ENCODE measurements at places on chromosomes 12 and 14.
A peak's percentile ranks its signal among the peaks of the same experiment; 100 is the strongest.

DNA sequence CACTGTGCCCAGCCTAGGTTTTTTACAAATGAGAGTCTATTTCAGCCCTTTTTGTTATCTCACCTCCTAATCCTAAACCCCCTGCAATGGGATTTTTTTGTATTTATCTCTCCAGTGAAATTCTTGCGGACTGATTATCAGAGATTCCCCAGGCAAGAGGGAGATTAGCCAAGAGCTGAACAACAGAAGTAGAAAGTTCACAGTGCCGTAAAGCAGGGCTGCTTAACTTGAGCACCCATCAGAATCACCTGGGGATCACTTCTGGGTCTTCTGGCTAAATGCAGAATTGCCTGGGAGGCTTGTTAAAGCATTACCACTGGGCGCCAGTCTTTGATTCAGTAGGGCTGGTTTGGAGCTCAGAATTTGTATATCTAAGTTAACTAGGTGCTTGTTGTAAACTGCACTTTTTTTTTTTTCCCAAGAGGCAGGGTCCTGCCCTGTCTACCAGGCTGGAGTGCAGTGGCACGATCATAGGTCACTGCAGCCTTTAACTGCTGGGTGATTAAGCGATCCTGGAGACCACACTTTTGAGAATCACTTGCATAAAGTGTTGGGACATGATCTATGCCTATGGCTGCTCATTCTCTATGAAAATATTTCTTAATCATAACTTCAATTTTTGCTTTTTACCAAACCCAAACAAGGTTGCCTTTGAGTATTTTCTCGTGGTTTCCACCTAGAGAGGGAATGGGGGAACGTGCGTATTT is 1.1 kb upstream of the DPPA3 start:
- DNase-seq: no peak

DNA sequence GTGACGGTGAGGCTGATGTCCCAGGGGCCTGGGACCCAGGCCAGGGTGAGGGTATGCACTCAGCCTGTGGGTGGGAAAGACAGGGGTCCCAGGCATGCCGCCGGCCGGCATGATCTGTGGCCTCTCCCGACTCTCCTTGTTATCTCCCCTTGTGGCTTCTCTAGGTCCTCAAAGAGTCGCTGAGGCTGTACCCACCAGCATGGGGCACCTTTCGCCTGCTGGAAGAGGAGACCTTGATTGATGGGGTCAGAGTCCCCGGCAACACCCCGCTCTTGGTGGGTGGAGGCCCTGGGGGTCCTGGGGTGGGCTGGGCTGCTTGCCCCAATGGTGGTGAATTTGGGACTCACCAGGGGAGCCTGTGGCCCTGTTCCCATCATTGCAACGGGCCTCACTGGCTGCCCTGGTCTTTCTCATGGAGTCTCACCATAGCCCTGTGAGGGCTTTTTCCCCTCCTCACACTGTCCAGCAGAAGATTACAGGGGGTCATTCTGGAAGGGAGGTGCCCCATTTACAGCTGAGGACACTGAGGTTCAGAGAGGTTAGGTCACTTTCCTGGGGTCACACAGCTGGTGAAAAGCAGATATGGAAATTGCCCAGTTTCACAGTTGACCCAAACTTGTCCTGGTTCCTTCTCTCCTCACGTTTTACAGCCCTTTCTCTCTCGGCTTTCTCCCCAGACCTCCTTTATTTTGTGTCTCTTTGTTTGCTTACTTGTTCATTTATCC is 37.9 kb downstream of the CYP46A1 start:
- DNase-seq: no peak

GRCh38 chr12:93093243-93093642 is 164.1 kb upstream of the EEA1 start:
- DNase-seq: no peak

DNA sequence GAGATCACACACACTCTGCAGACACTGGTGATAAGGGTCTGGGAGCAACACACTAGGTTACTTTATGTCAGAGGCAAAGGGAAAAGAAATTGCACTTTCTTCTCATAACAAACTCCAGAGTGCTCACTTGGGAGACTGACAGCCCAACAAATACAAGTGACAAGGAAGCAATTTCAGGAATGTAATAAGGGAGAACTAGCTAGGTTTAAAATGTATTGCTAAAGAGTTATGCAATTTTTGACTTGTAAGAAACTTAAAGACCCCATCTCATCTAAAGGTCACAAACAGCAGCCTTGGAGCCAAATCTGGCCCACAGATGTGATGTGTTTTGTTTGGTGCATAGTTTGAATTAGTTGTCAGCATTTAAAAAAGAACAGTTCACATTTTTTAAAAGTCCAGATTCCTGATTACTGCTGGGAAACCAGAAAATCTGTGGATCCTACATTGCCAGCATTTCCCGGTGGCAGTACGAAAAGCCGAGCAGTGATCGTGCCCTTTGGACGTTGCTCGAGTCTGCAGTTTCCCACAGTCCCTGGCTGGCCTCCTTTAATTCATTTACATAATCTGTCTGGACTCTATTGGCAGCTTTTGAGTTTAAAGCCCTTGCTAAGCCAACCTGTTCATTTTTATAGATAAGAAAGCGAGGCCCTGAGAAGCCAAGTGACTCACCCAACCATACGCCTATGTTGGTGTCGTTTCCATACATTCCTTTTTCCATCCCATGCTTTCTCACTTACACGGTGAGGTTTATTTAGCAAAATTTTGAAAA is 42.0 kb upstream of the ETV6 start:
- DNase-seq: no peak

- no peak for DNase-seq
Observed at GRCh38 chr12:120562906-120563305, 18.3 kb downstream of the POP5 start.

DNA sequence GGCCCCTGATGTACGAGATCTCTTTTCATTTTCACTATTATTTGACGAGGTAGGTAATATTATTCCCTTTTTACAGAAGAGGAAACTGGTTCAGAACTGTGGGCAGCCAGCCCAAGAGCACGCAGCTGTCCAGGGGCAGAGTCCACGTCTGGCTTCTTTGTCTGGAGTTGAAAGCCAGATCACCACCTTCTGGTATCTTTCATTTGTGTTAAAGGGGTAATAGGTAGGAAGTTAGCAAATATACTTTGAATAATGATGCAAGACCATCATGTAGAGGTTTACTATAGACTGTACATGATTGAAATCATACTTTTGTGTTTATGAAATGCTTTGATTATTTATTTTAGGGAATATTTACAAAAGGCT is 144.1 kb upstream of the AMIGO2 start:
- peak; percentile 28 for DNase-seq

DNA sequence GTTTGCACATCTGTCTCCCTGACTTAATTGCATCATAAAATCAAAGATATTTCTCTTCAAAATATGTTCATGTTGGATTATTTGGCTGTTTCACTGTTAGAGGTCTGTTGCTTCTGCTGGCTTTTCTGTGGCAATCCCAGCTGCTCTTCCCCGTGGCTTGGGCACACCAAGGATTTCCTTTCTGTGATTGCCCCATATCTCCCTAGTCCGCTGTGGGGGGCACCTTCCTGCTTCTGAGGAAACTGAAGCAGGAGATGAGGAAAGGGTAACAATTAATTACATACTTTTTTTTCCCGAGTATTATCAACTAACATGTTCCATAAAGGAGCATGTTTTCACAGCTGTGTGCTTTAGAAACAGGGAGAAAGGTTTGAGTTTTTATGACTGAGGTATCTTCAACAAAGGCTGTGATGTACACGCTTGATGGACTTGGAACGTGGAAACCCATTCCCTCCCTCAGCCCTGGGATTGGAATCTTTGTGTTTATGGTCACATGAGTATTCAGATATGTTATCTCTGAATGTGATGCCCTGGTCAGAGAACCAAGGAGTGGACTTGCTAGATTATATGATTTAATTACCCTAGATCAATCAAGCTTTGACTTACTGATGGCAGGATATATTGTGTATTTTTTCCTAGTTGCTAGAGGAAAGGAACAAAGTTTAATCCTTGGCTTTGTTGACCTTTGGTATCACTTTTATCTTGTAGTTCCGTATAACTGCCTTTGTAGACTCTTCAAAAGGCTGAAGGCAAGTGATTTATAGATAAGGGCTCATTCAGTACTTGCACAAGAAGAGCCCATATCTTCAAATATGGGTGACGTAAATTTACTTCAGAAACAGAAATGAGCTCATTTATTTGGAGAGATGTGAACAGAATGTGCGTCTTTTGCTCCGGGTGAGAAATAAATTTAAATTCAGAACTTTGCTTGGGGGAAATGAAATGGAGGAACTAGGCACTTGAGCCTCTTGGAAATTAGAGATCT is 46.7 kb downstream of the BORCS5 start:
- DNase-seq: peak; percentile 71

DNA sequence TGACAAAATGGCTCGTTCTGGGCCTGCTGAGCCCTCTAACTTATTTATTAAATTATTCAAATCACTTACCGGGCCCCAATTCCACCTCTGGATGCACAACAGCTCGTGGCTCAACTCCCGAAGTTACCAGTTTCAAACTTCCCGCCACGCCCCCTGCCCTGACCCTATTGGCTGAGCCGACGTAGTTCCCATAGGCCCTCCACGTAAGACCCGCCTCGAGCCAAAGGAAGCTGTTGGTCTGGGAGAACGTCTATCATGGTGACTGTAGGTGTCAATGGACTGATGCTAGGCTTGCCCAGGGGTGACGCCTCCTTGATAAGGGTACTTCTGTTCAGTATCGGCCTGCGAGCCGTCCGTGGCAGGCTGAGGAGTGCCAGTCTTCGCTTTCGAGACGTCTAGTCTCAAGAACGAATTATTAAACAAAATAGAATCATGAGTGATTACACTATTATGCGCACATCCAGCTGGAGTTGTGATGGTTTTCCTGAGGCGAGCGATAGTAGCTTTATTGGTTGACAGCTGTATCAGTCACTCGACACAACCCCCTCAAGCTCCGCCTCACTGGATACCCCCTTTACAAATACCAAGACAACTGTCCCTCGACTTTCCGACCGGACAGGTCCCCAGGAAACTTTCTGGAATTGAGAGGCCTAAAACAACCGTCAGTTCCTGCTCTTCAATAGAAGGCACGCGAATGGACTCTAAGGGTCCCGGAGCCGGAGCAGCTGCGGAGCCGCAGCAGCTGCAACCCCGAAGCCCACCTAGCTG is at the start of gene CDCA3:
Gene CDCA3, minus strand, starts transcription at position 134 of the 768 bp plus-strand sequence. CDS start 334 bp downstream, outside the sequence.
- peak; percentile 97 for DNase-seq

- no peak for DNase-seq
Observed at GRCh38 chr12:10018386-10018785, 8.0 kb downstream of the CLEC12B start.

- DNase-seq: no peak
Observed at GRCh38 chr12:53809005-53809404, 57.2 kb upstream of the CISTR start.

- peak; percentile 55 for DNase-seq
Observed at GRCh38 chr12:31658471-31659086, 909 bp upstream of the ETFBKMT start.

GRCh38 chr12:4281173-4281654 is 7.7 kb downstream of the CCND2 start:
- DNase-seq: no peak

DNA sequence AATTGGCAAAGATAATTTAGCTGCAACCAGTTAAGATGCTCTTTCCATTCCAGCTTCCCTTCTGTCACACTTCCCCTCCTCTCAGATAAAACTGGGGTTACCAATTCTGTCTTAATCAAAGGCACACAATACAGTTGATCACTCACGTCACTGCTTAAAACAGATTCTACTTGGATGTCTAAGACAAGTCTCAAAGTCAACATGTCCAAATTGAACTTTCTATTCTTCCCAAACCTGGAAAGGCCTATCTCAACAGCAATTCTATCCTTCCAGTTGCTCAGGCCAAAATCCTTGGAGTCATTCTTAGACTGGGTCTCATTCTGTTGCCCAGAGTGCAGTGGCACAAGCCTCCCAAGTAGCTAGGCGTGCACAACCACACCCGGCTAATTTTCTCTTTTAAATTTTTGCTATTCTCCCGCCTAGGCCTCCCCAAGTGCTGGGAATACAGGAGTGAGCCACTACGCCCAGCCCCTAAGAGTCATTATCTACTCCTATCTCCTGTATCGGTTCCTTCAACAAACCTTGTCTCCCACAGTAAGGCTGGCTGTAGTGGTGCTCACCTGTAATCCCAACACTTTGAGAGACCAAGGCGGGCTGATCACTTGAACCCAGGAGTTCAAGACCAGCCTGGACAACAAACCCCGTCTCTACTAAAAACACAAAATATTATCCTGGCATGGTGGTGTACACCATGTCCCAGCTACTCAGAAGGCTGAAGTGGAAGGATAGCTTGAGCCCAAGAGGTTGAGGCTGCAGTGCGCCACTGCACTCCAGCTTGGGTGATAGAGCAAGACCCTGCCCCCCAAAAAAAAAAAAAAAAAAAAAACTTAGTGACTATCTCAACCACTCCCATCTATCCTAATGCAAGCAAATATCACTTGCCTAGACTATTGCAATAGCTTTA is 4.7 kb downstream of the RPS29 start:
- DNase-seq: no peak

- no peak for DNase-seq
Observed at GRCh38 chr12:96986883-96987523, 79.9 kb downstream of the NEDD1 start.

DNA sequence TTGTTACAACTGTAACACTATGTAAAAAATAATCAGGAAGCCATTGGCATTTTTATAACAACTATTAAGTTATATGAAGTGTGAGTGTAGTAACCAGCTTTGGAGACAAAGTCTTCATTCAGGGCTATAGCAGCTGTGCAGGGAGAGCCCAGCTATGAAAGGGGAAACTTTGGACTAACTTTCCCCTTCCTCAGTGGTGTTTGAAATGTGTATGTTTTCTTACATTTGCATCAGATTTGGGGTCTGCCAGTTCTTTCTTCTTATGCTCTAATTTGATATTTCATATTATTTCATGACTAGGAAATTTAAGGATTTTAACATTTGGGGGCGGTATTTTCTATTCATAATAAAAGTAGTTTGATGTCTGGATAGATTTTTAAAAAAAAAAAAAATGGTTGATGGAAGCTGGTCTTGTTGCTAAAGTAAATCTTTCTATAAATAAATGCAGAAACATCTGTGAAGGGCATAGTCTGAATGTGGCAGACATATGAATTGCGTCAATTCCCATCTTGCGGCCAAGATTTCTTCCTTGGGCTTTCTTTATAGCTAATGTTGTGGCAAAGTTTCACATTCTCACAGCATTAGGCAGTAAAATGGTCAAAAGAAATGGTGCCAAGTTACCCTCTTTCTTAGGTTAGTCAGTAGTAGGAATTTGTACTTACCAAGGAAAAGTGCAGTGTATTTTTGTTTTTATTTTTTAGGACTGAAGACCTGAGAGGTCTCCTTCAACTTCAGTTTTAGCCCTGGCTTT is 35.6 kb downstream of the RASSF8 start:
- DNase-seq: no peak

- no peak for DNase-seq
Observed at GRCh38 chr14:101363880-101364391, 197.4 kb upstream of the DIO3 start.

DNA sequence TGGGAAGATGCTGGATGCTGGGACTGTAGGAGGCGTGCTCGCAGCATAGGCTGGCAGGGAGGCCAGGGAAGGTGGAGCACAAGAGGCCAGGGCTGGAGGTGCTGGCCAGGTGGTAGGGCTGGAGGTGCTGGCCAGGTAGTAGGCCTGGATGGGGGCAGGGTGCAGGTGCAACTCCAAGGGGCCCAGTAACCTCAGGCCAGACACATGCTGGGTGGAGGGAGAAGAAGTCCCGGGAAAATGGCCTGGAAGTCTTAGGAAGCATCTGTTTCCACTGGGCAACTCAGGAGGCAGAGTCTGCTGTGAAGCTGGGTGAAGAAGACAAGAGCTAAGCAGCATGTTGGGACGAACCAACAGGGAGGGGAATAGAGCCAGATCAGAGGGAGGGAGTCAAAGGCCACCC is 665.2 kb downstream of the BCL11B start:
- DNase-seq: no peak

Measured in kidney (tissue), 22 donors.